ENCODE measurements at places on chromosomes 1 and 21.

DNA sequence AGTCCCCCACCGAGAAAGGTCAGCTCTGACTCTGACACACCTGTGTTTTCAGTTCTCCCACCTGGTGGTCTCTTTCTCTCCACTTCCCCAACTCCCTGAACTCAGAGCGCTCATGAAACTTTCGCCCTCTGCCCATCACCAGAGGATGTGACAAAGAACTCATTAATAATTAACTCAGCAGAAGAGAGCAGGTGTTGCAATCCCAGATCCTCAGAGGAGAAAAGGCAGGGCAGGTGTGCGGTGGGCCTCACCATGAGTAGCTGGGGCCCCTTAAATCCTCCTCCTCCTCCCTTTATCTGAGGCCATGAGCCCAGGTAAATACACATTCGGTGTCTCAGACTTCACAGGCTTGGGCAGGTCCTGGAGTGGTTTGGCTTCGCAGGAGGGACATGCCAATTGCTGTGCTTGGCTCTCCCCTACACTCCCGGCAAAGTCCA is 1.7 kb upstream of the LAMB3 start:
- DNase-seq = peak; percentile 62

GRCh38 chr1:26719205-26719604 is 23.4 kb downstream of the ARID1A start:
- no peak for DNase-seq

- no peak for DNase-seq
These were observed 1.2 kb downstream of the ALG14 start for GRCh38 chr1:95071539-95071938.

DNA sequence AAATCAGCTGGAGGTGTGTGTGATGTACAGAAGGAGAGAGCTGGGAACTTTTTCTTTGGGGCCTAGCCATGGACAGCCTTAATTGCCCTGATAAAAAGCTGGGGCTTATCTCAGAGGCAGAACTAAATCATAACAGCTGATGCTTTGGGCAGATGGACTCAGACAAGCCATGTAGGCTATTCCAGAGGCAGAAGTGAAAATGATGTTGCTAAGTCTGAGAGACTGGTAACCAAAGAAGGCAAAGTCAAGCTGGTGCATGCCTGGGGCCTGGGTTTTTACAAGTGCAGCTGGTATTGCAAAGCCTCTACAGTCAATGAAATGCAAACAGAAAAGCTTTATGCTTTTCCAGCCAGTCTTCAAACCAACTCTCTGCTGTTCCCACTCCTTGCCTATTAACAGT is 39.0 kb upstream of the LMX1A start:
- DNase-seq = no peak

DNA sequence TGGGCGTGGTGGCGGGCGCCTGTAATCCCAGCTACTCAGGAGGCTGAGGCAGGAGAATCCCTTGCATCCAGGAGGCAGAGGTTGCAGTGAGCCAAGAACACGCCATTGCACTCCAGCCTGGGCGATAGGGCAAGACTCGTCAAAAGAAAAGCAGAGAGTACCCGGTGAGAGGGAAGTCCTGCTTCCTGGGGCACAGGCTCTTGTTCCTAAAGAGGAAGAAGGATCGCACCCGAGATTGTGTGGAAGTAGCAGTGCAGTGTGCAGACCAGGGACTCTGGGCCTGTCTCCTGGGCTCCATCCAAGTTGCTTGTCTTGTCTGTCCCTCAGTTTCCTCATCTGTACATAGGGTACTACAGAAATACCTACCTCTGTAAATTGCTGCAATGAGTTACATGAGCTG is 29.6 kb downstream of the NBPF3 start:
- no peak for DNase-seq

DNA sequence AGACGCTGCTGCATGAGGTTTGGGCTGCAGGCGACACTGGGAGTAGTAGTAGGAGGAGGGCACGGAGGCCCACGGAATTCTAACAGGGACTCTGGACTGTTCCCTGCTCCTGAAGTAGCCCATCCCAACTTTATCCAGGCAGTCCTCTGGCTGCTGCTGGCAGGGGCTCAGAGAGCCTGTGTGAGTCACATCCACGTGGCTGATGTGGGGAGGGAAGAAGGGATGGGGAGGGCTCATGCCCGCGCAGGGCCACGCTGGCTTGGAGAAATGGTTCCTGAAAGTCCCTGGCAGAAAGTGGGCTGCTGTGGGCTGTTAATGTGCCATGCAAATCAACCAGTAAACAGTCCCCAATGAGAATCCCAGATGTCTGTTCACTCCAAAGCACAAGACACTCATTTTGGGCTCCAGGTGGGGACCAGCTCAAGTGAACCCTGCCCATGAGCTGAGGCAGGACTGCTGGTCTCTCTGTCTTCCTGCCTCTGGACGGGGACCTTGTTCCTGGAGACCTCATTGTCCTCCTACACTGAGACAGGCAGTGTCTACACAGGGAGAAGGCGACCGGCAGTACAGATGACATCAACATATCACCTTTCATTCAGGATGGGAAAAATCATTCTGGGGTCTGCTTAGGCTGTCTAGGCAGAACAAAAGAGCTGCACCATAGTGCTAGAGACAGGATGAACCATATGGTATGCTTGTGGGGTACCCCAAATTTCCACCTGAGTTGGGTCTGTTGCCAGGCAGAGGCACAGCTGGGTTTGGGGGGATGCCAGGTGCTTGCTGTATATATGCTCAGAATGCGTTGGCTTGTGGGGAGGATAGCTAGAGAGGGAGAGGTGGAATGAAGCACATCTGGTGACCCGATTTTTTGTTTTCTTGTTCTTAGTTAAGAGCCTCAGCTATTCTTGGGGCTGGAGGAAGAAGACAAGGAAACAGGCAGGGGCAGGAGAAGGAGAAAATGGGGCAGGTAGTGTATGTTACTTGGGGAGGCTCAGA is 57.9 kb upstream of the FMOD start:
- no peak for DNase-seq

DNA sequence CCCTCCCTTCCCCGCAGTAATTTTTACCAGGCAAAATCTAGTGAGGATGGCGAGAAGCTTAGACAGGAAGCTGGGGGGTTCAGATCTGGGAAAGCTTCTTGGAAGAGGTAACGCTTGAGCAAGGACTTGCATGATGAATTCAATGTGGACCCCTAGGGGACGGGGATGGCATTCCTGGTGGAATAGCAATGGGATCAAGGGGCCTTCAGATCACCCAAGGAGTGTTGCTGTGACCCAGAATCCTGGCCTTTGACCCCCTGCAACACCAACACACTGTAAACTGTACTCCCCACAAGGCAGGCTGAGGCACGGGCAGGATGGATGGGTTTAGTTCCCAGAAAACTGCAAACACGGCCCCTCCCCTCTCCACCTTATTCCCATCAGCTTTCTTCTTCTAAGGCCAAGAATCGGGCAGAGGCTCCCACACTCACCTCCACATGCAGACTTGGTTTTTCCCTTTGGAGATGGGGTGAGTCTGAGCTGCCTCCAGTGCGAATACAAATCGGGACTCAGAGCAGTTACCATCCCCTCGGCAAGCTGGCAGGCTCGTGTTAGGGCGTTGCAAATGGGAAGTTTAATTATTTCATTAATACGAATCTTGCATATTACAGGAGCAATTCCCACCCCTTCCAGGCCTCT is 20.1 kb downstream of the DISP3 start:
- DNase-seq = no peak

- DNase-seq = no peak
These were observed 145.6 kb downstream of the CAMTA1 start for GRCh38 chr1:6930732-6931300.

DNA sequence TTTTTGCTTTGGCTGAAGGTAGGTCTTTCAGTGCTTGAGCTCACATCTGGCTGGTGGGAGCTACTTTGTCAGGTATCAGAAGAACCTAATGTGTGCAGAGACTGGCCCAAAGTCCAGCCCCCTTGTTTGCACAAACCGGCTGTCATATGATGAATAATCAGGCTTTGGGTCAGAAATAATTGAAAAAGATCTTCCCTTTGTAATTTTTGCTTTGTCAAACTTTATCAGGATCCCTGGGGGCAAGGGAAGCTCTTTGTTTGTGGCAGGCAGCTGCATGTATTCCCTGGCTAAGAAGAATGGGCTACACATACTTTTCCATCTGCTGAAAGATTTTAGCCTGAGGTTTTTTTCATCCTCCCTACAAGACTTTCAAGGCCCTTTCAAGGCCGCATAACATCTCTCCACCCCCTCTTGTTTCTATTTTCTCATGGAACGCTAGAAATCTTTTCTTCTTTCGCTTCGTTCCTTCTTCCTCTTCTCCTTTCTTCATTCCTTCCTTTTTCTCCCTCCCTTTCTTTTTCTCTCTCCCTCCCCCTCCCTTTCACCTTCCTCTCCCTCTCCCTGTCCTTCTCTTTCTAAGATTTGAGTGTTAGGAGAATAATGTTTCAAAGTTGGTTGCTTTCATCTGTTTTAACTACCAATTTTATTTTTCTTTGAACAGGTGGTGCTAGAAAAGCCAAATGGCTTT is 25.5 kb downstream of the TUFT1 start:
- no peak for DNase-seq

- DNase-seq = no peak
These were observed 24.2 kb downstream of the MAN1C1 start for GRCh38 chr1:25640646-25641328.

DNA sequence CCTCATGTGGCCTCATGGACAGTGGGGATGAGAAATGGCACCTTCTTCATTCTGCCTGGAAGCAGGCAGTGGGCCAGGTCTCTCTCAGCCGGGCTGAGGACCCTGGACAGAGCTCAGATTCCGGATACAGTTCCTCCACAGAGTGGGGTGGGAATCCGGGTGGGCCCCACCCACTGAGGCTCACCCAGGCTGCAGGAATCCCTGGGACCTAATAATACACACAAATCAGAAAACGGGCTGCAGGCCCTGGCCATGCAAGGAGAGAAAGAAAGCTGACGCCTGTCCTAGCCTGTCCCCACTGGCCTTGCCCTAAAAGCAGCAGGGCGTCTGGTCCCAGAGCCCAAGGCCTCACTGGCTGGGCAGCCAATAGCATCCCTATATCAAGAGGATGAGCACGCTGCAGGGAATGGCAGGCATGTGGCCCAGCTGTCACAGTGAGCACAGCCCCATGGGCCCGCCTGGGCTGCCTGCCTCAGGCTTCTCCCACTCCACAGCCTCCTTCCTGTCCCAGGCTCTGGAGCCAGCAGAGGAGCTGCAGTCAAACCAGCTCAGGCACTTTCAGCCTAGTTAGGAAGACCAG is 25.3 kb downstream of the ACTA1 start:
- no peak for DNase-seq

GRCh38 chr1:178010674-178011464 is 41.0 kb upstream of the SEC16B start:
- DNase-seq = no peak
